GM12878 (cell line): ENCODE measurements at places on chromosomes 3 and 15.
A peak's percentile ranks its signal among the peaks of the same experiment; 100 is the strongest.

GRCh38 chr15:29369261-29369660 is 99.6 kb upstream of the NSMCE3 start:
- DNase-seq: no peak

- no peak for DNase-seq
Measured at GRCh38 chr3:167466966-167467365, 6.9 kb downstream of the SERPINI2 start.

GRCh38 chr3:47409688-47410416 is 29.0 kb downstream of the PTPN23 start:
- DNase-seq: no peak

DNA sequence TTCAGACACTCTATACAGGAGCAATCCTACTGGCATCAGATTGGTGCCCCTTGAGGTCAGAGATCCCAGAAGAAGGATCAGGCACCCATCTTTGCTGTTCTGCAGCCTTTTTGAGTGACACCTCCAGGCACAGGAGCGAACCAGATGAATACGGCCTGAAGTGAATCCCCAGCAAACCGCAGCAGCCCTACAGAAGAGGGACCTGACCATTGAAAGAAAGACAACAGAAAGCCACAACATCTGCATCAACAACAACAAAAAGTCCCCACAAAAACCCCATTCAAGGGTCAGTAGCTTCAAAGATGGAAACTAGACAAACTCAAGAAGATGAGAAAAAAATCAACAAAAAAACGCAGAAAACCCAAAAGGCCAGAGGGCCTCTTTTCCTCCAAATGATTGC is 130.4 kb downstream of the PPM1L start:
- DNase-seq: peak; percentile 64

DNA sequence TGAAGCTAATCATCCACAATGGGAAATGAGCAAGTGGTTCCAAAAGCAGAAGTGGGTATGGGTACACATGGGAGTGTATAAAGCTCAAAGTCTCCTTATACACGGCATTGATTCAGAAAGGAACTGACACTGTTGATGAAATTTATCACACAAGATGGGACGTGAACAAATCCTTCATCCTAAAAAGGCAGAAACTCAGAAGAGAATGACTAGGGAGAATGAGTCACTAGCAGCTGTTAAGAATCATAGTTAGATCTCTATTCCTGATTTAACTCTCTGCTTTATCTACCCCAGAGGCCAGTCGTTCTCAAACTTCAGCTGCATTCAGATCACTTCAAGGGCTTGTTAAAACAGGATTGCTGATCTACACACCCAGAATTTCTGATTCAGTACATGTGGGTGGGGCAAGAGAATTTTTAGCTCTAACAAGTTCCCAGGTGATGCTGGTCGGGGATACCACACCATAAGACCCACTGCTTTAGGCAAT is 97.7 kb upstream of the PHLDB2 start:
- no peak for DNase-seq

DNA sequence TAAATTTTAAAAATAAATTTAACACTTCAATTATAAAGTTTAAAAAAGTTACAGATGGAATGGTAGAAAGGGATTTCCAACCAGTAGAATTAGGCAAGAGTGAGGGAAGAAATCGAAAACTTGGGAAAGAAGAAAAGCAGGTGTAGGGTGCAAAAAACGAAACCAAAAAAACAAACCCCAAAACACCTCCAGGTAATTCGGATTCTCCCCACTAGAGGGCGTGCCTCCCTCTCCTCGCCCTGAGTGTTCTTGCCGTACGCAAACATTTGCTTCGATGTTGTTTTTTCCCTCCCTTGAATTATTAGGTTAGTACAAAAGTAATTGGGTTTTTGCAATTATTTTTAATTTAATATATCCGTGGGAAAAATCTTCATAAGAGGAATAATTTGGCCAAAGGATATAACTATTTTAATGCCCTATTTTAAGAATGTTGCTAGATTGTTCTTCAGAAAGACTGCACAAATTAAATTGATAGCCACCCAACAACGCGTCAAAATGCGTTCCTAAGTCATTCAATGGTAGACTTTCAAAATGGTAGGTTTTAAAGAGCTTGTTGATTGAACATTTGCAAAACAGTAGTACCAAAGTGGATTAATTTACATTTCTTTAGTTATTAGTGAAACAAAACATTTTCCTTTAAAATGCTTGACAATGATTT is 63.7 kb downstream of the SLC30A4 start:
- DNase-seq: peak; percentile 44

DNA sequence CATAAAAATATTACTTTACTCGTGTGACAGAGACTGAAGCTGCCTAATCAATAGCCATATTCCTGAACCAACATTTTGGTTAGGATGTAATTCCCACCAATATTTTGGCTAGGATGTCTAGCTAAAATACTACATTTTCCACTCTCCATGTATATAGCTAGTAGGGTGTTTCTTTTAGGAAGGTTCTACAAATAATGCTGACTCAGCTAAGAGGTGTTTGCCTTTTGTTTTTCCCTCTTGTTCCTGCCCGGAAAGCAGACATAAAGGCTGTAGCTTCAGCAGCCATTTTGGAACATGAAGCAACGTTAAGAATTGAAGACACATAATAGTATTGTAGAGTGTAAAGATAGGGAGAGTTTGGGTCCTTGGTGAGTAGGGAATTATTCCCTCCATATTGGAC is 187.3 kb upstream of the PDZRN3 start:
- DNase-seq: no peak

DNA sequence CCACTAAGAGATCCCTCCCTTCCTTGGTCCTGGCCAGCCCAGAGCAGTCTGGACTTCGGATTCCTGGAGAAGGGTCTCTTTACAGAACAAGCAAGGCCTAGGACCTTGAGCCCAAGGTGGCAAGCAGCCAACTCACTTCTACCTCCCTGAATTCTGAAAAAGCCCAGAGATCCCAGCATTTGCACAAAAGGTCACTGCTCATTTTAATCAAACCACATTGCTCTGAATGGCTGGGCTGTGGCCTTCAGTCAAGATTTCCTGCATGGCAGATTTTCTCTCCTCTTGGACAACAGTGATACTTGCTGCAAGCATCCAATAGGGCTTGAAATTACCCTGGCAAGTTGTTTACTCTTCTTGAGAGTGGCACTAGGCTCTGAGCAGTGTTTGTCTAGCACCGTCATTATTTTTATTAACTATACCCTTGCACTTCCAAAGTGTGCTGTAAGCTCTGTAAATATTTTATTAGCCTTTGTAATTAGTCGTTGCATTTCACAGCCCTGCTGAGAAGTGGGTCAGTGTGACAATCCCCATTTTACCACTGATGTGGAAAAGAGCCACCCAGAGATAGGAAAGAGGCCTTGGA is 274.7 kb upstream of the CTNNB1 start:
- DNase-seq: no peak

DNA sequence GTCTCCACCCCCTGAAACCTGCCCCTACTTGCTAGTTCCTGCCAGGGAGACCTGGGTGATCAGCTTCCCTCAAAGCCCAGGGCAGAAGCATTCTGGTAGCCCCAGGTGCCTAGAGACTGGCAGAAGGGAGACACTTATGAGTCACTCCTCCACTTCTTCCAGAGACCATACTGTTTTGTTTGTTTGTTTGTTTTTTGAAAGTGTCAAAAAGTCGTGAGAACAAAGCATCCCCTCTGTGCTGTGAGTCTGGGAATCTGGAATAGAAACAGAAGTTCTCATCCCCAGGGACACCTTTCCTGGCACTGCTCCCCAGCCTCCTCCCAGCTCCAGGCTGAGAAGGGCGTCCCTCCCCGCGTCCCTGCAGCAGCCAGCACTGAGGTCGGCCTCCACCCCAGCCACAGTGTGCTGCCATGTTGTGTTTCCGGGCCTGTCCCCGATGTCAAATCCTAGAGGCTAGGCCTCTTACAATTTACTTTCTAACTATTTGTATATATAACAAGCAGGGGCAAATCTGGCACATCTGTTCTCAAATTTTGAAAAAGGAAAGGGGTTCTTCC is 573.0 kb downstream of the RBMS3 start:
- no peak for DNase-seq

DNA sequence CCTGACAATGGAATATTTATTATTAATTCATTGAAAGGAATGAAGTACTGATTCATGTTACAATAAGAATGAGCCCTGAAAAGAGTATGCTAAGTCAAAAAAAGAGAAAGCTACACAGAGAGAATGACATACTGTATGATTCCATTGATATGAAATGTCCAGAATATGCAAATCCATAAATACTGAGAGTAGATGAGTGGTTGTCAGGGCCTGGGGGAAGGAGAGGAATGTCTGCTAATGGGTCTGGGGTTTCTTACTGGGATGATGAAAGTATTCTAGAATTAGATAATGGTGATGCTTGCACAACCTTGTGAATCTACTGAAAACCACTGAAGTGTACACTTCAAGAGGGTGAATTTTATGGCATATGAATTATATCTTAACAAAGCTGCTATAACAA is 79.9 kb upstream of the HACD2 start:
- no peak for DNase-seq

DNA sequence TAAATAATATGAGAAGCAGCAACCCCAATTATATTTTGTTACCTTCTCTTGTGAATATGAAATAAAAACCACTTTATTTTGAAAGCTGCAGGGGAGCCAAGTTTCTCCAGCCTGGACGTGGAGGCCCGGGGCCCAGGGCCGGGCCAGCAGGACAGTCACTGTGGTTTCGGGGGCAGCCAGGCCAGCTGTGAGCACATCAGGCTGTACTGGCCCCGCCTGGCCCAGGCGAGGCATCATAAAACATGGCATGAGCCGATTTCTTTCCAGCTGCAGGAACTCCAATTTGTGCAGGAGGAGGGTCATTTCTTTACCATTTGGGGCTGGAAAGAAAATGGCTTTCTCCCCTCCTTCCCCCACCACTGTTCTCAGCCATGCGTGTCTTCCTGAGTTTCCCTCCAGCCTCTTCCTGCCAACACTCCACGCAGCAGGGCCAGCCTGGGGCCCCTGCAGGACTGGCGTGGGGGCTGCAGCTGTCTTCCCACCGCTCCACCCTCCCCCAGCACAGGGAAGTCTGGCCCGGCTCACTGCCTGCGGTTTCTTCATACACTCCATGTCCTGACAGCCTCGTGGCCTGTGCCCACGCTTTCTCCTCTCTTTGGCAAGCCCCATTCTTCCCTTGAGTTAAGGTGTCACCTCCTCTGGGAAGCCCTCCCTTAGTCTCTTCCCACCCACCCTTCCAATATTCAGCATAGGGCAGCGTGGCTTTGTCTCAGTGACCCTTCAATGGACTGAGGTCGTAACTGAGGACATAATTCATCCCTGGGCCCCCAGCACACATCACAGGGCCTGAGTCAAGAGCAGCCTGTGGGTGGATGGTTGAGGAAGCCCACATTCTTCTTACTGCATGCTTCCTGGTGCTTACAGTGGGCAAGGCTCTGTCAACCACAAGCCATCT is 135.8 kb downstream of the CHSY1 start:
- DNase-seq: no peak

GRCh38 chr3:118863731-118864322 is 170.8 kb downstream of the IGSF11 start:
- no peak for DNase-seq

GRCh38 chr15:27268923-27269322 is 297.9 kb downstream of the GABRG3 start:
- no peak for DNase-seq

DNA sequence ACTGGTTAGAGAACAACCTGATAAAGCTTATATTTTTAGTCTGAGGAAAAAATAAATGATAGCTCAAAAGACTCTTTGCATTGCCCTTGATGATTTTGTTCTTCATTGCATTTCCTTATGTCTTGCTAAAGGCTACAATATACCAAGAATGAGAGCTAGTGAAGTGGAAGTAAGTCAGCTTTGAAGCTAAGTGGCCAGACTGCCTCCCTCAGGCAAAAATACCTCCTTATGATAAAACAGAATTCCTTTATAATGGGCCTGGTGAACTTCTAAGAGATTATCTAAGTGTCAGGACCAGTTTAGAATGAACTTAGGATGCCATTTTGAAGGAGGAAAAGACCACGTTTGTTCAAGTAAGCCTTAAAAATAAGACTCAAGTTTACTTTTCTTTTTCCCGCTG is 678.4 kb downstream of the ROBO2 start:
- no peak for DNase-seq

GRCh38 chr15:77421370-77421700 is 647 bp downstream of the HMG20A start:
- DNase-seq: no peak

GRCh38 chr3:53519065-53519709 is 24.8 kb downstream of the CACNA1D start:
- DNase-seq: no peak

GRCh38 chr3:169818316-169818715 is 5.6 kb upstream of the LRRC34 start:
- DNase-seq: no peak

- DNase-seq: no peak
Measured at GRCh38 chr15:36400936-36401585, 178.4 kb upstream of the CDIN1 start.

DNA sequence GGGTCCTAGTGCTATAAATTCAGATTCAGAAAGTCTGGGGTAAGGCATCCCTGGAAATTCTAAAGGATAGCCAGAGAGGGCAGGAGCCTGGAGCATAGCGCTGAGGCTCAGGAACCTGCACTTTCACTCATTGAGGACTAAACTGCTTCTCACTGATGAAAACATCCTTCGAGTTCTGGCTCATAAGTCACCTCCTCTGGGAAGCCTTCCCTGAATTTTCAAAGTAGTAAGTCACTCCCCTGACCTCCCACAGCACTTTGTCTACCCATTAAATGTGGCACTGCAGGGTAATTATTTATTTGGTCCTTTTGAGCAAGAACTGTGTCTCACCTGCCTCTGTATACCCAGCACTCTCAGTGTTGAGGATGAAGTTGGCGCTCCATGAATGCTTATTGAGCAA is 30.9 kb downstream of the HRH1 start:
- DNase-seq: no peak

- DNase-seq: no peak
Measured at GRCh38 chr3:14477311-14477935, 62.7 kb downstream of the GRIP2 start.

DNA sequence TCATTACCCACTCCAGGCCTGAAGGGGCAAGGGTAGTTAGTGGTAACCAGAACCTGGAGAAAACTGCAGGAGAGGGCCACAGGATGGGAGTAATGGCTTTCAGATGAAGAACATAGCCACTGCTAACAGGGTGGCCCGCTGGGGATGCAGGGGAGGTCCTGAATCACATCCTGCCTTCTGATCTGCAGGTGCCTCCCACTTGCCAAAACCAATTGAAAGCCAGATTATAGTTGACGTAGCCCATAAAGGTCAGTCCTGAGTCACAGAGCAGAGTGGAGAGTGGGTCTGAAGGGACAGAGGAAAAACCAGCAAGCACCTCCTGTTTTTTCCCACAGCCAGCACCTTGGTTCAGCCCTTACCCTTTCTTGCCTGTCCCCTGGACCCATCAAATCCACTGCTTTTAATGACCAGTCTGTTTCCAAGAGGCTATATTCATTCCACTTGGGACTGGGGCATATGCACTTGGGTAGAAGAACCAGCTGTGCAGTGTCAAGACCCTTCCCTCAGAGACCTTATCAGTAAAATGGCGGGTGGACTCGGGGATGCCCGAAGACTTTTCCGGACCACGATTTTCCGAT is 646 bp upstream of the SLC35G2 start:
- DNase-seq: no peak

DNA sequence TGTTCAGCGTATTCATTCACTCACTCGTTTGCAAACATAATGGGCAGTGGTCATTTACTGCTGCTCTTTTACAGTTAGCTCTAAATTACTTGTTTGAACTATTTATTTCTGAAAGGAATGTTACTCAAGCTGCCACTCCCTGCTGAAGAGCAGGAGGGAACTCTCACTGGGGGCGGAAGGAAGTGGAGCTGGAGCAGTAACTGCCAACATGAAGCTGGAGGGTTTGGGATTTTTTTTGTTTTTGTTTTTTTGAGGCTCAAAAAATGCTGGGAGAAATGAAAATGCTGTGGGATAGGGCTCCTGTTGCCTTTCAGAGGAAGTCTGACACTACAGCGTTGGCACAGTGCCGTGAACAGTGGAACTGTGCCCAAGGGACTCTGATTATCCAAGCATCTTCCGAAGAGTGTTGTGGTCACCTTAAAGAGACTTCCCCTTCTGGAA is 44.1 kb downstream of the SENP2 start:
- no peak for DNase-seq
